Nephron progenitor cell (in vitro differentiated cells): ENCODE measurements at places on chromosomes 11 and 22.

GRCh38 chr11:12439615-12440014 is 62.2 kb downstream of the PARVA start:
- DNase-seq, result no peak

DNA sequence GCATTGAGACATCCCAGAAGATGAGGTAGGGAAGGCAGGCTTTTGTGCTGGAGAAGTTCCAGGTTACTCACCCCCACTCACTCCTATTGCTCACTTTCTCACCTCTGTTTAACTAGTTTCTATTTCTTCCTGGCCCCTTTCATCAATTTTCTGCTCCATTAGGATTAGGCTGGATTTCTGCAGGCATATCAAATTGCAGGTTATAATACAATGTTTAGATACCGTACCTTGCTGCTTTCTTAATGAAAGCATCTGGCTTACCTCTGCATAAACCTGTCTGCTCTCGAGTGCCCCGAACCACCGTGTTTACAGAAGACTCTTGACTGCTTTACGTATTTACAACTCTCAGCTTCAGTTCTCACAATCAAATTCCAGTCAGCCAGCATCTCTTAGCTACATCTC is 173.7 kb downstream of the ADAMTS15 start:
- no peak for DNase-seq

- no peak for DNase-seq
These were observed at the start of gene PATZ1 for GRCh38 chr22:31346255-31346732. TSS of gene PATZ1 (minus strand) at chr22:31346346. CDS start at chr22:31345602, 744 bp downstream.

DNA sequence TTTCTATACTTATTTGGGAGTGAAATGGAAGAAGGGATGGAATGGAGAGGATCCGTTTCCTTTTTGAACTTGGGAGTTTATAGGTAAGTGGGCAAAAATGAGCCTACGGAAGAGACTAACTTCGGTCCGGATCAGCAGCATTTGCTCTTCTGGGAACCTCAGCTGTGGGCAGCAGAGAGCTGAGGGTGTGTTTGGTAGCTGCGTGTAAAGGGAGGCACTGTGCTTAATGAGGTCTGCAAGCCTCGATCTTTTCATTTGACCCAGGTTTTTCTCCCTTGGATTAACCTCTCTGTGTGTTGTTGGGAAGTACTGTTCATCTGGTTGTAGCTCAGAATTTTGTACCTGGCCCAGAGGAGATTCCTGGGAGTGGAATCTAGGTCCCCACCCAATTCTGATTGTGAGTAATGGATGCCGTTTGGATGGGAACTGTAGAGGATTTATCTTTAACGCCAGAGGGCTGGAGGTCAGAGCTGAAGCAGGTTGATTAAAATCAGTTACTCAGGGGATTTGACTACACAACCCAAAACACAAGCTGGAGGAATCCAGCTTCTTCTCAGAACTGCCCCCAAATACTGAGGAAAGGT is 201.6 kb upstream of the SORL1-AS1 start:
- no peak for DNase-seq

DNA sequence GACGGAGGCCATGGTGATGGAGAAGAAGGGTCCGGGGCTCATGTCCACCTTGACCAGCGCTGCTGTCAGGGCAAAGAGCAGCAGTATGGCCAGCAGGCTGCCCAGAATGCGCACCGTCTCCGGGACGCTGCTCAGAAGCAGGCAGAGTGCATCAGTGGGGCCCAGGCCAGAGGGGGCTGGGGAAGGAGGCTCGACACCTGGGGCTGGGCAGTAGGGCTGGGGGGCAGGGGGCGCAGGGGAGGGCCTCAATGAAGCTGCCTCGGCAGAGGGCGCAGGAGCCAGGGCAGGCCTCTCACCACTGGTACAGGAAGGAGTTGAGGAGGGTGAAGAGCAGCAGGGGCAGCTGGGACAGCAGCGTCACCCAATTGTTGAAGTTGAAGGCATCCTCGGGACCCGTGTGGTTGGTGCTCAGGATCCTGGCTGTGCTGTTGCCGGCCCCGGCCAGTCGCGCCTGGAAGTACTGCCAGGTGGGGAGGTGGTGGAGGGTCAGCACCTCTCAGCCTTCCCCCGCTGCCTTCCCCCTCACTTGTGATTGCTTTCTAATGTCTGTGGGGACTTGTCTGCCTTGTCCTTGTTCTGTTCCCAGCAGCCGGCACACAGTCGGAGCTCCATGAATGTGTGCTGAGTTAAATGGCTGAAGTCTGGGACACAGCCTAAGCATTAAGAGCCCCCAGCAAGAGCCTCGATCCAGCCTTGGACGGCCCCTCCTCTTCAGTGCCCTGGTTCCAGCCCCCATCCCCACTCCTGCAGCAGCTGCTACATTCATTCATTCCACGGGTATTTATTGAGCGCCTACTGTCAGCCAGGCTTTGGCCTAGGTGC is 2.3 kb downstream of the SLC29A2 start:
- no peak for DNase-seq

DNA sequence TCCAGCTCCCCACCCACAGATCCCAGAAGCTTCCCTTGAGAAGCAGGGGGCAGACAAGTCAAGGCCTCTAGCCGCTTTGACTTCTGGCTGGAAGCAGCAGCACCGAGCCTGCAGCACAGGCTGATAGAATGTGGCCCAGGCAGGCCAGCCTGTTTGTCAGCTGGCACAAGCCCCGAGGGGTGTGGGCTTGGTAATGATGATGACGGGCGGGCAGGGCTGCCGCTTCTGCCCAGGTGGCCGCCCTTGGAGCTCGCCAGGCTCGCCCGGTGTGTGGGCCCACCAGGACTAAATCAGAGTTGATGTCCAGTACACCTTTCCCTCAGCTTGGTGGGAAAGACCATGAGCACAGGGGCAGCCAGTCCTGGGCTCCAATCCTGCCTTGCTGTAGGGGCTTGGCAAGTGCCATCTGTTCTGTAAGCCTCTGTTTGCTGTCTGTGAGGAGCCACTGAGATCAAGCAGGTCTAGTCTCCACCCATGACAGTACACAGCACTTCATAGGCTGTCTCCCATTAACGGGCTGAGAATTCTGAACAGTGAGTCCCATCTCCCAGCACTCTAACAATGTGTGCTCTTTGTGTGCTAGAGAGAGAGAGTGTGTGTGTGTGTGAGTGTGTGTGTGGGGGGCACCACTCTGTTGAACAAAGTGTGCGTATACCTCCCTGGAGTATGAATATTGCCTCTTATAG is 26.8 kb downstream of the MICAL2 start:
- no peak for DNase-seq

DNA sequence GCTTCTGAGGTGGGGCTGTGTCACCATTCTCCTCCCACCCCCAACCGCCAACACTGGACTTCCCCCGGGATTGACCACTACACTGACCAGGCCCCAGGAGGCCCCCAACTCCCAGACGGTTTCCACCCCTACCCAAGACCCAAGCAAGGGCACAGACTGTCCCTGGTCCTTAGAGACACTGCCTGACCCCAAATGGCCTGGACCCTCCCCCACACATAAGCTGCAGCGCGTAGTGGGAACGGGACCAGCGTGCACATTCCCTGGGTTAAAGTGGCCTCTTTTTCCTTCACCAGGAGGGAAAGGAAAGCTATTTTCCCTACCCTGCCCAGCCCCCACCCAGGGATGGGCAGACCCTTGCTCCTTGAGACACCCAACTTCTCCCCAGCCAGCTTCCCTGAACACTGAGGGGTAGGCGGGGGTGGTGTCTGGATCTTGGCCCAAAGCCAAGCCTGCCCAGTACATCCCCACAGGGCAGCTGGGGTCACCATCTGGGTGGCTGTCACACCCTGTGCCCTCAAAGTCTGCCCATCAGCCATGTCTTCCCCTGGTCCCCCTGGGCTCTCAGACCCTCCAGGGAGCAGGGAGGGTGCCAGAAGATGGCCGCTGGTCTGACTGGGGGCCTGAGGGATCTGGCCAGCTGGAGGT is 1.6 kb upstream of the MAPK12 start:
- DNase-seq, result no peak

DNA sequence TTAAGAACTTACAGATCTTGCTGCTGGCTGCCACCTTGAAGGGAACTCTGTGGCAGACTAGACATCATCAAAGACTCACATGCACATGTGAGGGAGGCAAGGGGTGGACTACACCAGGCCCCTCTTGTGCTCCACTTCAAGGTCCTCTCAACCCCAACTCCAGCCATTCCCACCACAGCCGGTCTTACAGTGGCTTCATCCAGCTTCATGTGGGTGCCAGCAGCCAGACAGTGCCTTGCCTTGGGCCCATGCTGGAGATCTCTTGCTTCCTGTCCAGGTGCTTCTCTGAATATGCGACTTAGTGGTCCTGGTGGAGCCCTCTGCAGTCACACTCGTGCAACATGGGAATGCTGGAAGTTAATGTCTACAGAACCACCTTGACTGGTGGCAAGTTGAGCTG is 44.6 kb upstream of the WNT7B start:
- DNase-seq, result no peak

- DNase-seq, result no peak
These were observed 37.0 kb downstream of the ETS1 start for GRCh38 chr11:128550261-128550821.

- no peak for DNase-seq
These were observed 5.5 kb downstream of the UNC93B1 start for GRCh38 chr11:67998150-67999045.

- DNase-seq, result no peak
These were observed 39.8 kb upstream of the SLC35C1 start for GRCh38 chr11:45765107-45765668.

- DNase-seq, result no peak
These were observed 35.2 kb upstream of the TUB start for GRCh38 chr11:8045839-8046238.

GRCh38 chr11:43689167-43689566 is 8.6 kb downstream of the HSD17B12 start:
- DNase-seq, result no peak

DNA sequence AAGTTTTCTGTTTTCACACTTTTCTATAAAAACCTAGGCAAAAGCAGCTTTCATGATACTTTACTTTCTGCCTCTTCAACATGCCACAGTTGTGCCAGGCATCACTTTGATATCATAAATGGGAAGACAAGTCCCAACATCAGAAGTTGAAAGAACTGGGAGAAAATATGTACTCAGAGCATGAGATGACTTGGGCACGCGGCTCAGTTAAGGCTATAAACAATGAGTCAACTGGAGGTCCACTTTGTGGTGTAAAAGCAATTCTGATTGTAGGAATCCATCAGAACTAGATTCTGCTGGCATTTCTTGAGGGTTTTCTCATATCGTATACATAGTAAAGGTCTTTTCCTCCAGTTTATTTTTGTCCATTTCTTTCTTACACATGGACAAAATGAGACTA is 109.7 kb upstream of the USP47 start:
- no peak for DNase-seq

- peak; percentile 50 for DNase-seq
These were observed 743.8 kb downstream of the NTM start for GRCh38 chr11:132114185-132114584.

DNA sequence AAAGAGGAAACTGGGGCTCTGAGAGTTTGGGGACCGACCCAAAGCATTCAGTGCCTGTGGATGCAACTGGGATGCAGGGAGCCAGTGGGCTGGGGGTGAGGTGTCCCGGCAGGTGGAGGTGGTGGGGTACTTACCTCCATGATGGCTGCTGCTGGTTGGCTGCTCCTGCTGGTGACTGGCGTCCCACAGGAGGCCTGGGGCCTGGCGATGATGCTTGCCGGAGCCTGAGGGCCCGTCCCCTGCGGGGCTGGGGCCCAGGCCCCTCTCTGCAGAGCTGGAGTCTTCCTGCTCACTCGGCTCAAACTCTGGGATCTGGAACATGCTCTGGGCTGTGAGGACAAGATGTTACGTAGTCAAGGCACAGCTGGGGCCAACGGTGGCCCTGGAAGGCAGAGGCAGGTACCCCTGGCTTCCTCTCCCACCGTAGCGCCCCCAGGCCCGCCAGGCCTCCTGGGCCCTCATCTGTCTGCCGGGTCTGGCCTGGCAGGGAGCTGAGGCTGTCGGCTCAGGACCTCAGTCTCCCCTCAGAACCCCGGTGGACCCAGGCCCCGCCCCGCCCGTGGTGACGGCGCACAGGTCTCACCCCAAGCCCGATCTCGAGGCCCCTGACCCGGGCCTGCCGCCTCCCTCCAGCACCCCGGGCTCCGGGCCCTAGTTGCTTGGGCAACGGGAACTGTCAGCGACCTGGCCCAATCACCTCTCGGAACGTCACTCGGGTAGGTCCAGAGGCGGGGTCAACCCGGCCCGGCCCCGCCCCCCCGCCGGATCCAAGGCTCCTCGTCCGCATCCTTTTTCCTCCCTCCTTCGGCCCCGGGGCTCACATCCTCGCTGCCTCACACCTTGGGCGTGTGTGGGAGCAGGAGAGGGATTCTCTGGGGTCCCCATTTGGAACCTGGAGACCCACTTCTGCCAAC is at the start of gene BAD:
Gene BAD, minus strand, starts transcription at position 618 of the 914 bp plus-strand sequence. Its CDS starts 297 bp downstream, at position 321.
- DNase-seq, result peak; percentile 97

DNA sequence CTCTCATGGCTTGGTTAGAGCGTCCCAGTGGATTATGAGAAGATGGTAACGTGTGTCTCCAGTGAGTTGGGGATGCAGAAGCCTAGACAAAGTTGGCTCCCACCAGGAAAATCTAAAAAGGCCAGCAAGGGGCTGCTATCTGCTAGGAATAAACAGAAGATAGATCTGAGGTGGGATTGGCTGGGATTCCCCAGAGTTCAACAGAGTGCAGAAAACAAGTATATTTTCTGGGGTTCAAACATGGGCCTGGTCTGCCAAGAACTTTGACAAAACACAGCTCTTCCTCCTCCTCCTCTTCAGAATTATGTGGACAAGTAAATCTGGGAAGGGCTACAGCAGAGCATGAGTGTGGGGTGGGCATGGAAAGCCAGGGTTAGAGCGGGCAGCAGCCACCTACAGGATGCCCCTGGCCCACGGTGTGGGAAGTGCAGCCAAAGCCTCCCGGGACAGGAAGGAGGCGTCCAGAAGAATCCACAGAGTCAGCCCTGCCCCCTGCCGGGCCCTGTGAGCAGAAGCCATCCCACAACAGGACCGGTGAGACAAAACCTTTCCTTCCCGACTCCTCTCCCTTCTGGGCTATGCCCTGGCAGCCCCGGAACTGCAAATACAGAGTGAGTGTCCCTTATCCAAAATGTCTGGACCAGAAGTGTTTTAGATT is 67.1 kb downstream of the CD82 start:
- DNase-seq, result no peak

- no peak for DNase-seq
These were observed 7.1 kb downstream of the MPEG1 start for GRCh38 chr11:59205648-59206047.

- no peak for DNase-seq
These were observed 140.3 kb downstream of the GRIK4 start for GRCh38 chr11:120651836-120652235.

GRCh38 chr11:24585192-24585591 is 88.3 kb downstream of the LUZP2 start:
- DNase-seq, result no peak
